Foreskin melanocyte (primary cell): ENCODE measurements at places on chromosomes 3 and 15.

DNA sequence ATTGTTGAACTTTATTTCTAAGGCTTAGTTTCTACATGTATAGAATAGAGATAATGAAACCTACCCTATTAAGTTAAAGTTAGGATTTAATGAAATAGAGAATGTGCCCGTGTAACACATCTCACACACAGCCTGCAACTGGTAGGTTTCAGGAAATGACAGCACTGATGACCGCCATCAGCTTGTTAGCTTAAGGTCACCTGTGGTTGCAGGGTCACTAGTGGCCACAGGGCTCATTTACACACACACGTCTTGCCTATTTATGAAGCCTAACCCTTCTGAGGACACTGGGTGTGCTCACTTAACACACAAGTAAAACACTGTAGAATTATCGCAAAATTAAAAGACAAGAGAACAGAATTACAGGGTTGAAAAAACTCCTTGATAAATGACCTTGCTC, 20.1 kb downstream of the CHRM5 start:
- DNase-seq = no peak

DNA sequence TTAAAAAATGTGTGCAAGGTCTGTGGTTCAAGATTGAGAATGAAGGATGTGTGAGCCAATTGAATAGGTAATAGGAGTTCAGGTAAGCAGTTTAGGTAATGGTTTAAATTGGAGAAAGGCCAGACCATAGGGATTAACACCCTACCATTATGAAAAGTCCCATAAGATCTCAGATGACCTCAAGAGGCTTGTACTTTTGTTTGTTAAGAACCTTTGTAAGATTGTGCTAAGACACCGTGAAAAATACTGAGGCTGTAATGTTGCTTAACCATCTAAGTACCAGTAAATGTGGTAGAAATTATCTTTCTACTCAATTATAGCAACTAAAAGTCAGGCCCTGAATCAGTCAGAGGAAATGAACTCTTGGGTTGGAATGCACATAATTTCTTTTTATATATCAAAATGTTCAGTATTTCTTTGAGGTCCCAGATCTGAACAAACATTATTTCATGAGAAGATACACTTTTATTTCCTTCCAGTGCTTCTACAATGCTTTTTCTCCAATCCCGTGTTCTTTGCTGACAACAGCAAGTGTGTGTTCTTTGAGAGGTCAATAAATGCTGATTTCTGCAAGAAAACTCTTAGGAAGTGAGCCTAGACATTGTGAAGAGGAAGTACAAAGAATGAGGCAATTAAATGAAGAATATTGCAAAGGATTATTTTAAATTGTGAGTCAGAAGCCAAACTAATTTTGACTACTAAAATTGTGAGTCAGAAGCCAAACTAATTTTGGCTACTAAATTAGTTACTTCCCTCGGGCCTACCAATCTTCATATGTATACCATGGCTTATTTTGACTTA, 66.4 kb downstream of the TCF12 start:
- peak; percentile 53 for DNase-seq

DNA sequence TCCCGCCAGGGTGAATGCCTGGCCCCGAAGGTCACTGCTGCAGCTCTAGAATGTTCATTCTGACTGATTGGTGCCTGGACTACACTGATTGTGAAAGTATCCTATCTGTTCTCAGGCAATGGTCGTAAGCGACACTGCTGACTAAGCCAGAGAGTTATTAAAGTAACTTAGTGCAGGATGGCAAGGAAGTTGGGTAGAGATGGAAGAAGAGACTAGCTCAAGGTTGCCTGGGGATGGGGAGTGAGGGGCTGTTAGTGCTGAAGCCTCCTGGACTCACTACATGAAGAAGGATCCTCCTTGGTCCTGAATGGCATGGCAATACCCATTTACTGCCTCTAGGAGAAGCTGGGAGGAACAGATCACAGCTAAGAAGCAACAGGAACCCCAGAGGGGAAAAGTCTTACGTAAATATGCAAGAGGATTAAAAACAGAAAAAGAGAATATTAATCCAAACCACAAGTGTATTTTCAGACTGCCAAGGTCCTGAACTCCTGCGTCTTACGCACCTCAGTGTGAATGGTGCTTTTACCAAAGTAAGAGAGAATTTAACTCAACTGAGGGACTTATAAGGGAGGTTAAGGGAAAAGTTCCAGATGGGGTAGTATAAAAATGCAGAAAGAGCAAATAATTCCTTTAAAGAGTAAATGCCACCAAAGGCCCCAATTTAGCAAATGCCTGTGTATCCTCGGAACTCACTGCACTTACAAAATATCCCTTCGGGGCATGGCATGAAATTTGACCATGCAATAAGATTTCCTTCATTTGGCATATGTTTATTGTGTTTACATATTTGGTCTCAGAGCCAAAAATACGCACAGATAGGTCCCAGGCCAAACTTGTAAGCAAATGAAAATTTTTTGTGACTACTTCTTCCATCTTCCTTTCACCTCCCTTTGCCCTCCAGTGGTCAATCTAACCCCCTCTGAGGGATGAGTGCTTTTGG, 64.0 kb upstream of the DGKG start:
- DNase-seq = no peak

- DNase-seq = no peak
Observed at GRCh38 chr3:11201251-11202019, 47.1 kb downstream of the HRH1 start.

- no peak for DNase-seq
Observed at GRCh38 chr15:62241135-62241770, 76.2 kb upstream of the C2CD4B start.

- DNase-seq = no peak
Observed at GRCh38 chr3:174700736-174701135, 158.4 kb upstream of the NAALADL2 start.

GRCh38 chr3:16820485-16820884, 64.3 kb upstream of the PLCL2 start:
- no peak for DNase-seq

GRCh38 chr15:63448266-63448665, 56.1 kb upstream of the USP3 start:
- no peak for DNase-seq

DNA sequence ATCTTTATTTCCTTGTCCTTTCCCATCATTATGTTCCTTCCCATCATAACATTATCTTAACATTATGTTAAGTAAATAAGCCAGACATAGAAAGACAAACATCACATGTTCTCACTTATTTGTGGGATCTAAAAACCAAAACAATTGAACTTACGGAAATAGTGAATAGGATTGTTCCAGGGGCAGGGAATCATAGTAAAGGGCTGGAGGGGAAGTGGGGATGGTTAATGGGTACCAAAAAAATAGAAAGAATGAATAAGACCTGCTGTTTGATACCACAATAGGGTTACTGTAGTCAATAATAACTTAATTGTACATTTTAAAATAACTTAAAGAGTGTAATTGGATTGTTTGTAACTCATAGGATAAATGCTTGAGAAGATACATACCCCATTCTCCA, 36.7 kb upstream of the MBNL1 start:
- peak; percentile 83 for DNase-seq
